Mucosa of descending colon (tissue), 3 donors: ENCODE measurements at places on chromosomes 3 and 15. TPM values are rescaled to one million over a fixed set of nuclear protein-coding genes. Genes with fewer than 3 reads are reported as not detected.

Gene CFAP100
- total RNA-seq = not detected

Gene CCDC191
- 3.9 TPM for total RNA-seq

Gene FOXL2NB
- total RNA-seq = not detected

Gene WDR93
- total RNA-seq = 0.14 TPM

Gene MGLL
- 221 TPM for total RNA-seq

Gene GABRB3
- 3.2 TPM for total RNA-seq

Gene TRAT1
- total RNA-seq = 1.3 TPM

Gene GOLGA8G
- total RNA-seq = not detected

Gene GOLGA6A
- total RNA-seq = not detected

Gene SLC15A2
- 8.6 TPM for total RNA-seq

Gene GOLGA8H
- total RNA-seq = 0.20 TPM

Gene IL5RA
- 0.24 TPM for total RNA-seq

Gene MAP6D1
- 1.2 TPM for total RNA-seq
